ENCODE measurements at places on chromosomes 13 and 19.

- no peak for DNase-seq
Measured at GRCh38 chr13:113970810-113971470, 2.9 kb downstream of the C13orf46 start.

DNA sequence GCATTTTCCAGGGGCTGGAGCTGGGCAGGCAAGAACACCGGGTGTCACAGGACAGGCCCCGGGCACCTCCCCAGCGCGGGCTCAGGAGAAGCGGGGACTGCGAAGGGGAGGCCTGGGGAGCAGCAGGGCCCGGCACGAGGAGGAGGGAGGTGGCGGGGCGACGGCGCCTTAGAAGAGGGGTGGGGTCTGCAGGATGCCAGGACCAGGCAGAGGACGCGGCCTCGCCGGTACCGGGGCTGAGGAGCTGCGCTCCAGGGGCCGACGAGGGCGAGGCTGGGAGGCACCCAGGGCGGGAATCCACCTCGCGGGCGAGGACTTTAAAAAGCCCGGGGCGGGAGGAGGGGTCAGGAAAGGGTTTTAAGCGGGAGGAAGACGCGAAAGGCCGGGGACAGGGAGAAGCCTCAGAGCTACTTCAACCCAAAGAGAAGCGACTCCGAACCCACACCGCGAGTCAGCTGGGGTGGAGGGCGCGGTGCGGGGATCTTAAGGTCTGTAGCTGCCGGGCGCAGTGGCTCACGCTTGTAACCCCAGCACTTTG is 665 bp downstream of the ZNF347 start:
- DNase-seq = peak; percentile 44

DNA sequence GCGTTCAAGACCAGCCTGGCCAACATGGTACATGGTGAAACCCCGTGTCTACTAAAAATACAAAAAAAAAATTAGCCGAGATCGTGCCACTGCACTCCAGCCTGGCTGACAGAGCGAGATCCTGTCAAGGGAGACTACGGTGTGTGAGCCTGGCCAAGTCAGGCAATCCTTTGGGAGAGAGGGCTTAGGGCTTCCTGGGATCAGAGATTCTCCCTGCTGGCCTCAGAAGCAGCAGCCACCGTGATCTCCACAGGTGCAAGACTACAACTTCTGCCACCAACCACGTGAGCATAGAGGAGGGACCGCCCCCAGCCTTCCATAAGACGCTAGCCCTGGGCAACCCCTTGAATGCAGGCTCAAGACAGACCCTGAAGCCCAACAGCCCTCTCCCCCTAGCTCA is 7.6 kb downstream of the MFSD12 start:
- DNase-seq = no peak

DNA sequence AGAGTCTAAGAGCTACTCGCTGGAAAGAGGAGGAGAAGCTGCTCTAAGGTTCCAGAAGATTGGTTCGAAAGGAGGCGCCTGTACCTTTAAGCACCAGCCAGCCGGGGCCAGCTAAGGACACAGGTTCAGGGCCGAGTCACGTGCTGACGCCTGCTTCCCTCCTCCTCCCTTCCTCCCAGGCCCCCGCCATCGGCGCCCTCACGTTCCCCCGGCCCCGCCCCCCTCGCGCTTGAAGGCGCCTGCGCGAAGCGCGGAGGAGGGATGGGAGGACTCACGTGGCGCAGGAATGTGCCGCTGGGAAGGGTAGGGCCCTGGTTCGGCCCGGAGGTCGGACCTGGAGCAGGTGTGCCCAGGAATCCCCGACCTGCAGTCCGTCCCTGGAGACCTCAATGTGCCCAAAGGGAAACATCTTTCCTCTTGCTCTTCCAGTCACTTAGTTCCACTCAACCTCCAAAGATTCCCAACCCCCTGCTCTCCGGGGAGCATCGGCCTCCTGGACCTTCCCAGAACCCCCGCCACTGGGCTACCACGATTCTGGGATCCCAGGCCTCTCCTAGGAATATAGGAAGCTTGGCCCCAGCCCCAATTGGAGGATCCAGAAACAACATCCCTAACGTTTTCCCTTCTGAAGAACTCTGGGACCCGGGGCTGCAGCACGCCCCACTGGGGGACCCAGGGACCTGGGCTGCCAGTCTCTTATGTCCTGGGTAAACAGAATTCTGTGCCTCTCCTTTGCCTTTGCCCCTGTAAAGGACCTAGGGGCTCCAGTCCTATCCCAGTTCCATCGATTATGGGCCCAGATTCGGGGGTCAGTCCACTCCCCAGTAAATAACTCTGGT is 2.5 kb downstream of the DBP start:
- peak; percentile 97 for DNase-seq

- DNase-seq = no peak
Measured at GRCh38 chr13:49683489-49683888, 7.8 kb downstream of the EBPL start.

GRCh38 chr19:41887711-41888382 is 4.9 kb downstream of the ARHGEF1 start:
- DNase-seq = peak; percentile 34

GRCh38 chr13:98582947-98583346 is 6.0 kb upstream of the STK24 start:
- no peak for DNase-seq

- no peak for DNase-seq
Measured at GRCh38 chr13:73299787-73300186, 241.0 kb downstream of the KLF5 start.

DNA sequence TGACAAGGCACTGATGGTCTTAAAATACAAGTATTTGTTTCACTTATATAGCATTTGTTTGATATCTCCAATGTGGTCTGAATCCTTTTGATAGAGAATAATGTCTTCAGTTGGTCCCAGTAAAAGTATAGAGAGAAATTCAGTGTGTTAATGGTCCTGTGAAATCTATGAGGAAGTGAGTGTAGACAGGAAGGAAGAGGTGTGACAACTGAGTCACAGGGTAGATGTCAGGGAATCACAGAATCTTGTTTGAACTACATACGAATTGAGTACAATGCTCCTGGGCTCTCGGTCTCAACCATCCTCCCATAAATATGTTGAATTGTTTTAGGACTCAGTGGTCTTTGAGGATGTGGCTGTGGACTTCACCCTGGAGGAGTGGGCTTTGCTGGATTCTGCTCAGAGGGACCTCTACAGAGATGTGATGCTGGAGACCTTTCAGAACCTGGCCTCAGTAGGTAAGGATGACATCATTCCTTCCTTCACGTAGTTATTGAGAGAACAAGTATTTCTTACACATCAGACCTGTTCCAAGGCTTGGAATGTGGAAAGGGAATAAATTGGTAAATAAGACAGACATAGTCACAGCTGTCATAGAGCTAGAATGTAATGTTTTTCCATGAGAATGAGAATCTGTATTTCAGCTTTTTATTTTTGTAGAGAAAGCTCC is 9.1 kb downstream of the ZNF555 start:
- no peak for DNase-seq

DNA sequence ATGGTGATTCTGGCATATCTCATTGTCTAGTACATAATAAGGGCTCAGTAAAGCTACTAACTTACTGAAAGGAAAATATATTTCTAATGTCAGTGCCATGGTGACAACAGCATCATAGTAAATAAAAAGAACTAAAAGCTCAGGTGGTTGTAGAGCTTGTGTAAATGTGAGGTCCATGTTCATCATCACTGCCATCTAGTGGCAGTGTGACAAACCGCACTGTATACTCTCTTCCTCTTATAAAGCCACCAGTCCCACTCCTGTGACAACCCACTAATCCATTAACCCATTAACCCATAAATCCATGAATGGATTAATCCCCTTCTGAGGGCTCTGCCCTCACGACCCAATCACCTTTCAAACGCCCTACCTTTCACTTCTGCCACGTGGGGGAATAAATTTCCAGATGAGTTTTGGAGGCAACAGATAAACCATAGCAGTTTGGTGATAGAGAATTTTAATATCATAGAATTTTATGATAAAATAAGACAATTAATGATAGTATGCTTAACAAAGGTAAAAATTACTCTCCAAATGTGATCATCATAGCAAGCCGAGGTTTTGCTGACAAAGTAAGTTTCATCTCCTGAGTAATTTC is 160.4 kb upstream of the SGCG start:
- DNase-seq = peak; percentile 62

GRCh38 chr13:51839711-51840540 is 5.1 kb downstream of the TMEM272 start:
- no peak for DNase-seq

GRCh38 chr13:66430269-66430668 is 799.9 kb downstream of the PCDH9 start:
- no peak for DNase-seq

DNA sequence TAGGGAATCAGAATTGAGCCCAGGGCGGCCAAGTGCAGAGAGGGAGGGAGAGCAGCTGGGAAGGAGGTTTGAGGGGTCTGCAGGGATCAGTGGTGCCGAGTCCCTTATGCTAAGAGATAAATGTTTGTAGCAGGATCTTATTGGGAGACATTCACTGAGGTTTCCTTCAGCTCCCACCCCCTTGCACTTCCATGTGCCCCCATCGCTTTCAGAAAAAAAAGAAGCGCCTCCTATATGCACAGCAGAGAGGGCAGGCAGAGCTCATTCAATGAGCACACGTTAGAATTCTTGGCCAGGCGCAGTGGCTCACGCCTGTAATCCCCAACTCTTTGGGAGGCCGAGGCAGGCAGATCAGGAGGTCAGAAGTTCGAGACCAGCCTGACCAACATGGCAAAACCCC is 28.0 kb downstream of the CYP4F2 start:
- no peak for DNase-seq

GRCh38 chr19:28827382-28827781 is 385.6 kb downstream of the UQCRFS1 start:
- no peak for DNase-seq

GRCh38 chr13:113841353-113841650 is 22.6 kb downstream of the GAS6 start:
- no peak for DNase-seq

DNA sequence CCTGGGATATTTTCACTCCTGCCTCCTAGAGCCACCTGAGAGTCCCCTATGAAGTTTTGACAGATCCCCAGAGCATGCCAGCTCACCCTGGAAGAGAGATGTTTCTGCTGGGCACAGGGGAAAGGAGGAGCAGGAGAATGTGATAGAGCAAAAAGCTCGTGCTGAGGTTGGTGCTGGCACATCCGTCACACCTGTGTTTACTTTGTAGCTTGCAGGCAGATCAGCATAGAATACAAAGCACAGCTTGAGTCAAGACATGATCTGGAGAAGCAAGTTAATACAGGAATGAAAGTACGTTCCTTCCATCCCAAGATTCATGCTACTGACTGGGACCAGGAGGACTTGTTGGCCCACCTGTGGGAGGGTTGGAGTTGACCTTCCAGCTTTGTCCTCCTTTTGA is 46.1 kb downstream of the HSPH1 start:
- DNase-seq = no peak

DNA sequence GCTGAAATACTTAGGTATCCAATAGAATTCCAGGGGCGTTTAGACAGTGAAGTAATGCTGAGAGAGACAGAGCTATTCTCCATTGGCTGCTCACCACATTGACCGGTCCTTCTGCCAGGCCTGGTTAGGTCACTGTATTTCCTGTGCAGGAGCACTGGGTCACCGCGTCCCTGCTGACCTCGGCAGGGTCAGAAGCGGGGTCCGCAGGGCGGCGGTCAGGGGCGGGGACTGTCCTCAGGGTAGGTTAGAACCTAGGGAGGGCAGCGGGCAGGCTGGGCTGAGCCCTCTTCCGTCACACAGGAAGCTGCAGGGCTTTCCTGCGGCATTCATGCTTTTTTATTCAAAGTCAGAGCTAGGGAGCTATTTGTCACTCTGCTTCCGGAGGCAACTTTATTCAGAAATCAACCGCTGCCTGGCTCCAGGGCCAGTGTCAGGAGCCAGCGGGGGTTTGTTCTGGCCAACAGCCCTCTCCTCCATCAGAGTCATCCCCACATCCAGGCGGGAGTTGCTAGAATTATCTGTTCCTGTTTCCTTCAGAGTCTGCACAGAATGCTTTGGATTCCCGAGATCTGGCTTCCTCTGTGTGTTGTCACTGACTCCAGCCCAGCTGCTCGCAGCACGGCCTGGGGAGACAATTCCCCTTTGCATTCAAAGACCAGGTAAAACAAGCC is 81.2 kb upstream of the WASF3 start:
- peak; percentile 17 for DNase-seq

DNA sequence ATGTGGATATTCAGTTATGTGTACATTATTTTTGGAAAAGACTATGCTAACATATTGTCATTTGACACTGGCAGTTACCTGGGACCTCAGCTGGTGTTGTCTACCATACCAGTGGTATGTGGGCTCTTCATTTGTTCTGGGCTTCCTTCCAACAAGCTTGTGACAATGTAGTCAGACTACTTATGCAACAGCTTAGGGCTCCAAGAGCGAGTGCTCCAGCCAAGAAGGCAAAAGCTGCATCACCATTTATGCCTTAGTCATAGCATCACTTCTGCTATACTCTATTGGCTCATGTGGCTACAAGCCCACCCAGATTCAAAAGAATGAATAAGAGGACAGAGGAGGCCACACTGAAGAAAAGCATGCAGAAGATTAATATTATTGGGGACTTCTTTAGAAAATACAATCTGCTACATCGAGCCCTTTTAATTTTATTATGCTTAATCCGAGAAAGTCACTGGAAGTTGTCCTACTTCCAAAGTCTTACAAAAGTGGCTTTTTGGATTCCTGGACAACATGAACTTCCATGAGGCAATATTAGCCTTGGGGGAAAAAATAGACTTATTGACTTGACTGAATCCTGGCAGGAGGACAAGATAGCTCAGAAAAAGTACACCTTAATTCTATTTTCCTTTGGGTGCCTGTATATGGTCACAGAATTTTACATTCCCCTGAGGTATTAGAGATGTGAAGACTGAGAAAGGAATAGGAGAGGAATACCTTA is 529.4 kb upstream of the HTR2A start:
- peak; percentile 62 for DNase-seq

- DNase-seq = no peak
Measured at GRCh38 chr19:56291867-56292266, 19.3 kb downstream of the EDDM13 start.

DNA sequence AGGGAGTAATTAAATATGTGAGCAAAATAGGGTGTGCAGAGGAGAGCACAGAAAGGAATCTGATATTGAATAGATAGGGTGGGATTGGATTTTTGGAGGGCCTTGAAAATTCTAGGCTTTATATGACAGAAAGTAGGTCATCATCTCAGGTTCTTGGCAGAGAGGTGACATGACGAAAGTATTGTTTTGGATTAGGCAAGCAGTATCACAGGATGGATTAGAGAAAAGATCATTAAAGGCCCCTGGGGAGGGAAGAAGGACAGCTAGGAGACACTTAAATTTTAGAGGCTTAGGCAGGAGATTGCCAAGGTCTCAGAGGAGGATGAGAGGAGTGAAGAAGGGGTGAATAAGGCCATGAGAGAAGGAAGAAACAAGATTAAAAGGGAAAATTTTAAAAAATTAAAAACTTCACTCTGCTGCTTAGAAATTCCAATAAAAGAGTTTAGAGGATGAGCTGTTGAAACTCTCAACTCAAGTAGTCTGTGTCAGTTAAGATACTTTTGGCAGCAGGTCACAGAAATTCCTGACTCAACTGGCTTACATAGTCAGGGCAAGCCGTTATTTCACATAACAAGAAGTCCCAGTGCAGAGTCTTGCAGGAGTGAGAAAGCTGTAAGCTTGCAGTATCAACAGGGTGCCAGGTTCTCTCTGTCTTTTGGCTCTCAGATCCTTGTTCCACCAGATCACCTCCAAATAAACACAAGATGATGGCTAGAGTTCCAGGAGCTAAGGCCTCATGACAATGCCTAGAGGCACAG is 8.8 kb downstream of the GPC6 start:
- DNase-seq = peak; percentile 50

Measured in fibroblast of villous mesenchyme (primary cell).